NCI-H1694 treated with DMSO at 0.1 percent for 48 hours (cell line): ENCODE measurements at places on chromosomes 7 and 10.

DNA sequence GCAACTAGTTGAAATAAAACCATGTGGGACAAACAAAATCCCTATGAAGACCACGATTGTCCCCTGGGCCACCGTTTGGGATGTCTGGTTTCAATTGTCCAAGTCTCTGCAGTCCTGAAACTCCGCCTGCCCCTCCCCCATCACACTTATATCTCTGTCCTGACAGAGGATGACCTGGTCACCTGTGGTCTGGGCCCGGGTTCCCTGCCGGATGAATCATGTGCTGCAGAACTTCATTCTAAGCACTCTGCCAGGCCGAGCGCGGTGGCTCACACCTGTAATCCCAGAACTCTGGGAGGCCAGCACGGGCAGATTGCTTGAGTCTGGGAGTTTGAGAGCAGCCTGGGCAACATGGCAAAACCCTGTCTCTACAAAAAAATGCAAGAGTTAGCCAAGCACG lies 91.1 kb downstream of the COL13A1 start:
- DNase-seq: no peak

DNA sequence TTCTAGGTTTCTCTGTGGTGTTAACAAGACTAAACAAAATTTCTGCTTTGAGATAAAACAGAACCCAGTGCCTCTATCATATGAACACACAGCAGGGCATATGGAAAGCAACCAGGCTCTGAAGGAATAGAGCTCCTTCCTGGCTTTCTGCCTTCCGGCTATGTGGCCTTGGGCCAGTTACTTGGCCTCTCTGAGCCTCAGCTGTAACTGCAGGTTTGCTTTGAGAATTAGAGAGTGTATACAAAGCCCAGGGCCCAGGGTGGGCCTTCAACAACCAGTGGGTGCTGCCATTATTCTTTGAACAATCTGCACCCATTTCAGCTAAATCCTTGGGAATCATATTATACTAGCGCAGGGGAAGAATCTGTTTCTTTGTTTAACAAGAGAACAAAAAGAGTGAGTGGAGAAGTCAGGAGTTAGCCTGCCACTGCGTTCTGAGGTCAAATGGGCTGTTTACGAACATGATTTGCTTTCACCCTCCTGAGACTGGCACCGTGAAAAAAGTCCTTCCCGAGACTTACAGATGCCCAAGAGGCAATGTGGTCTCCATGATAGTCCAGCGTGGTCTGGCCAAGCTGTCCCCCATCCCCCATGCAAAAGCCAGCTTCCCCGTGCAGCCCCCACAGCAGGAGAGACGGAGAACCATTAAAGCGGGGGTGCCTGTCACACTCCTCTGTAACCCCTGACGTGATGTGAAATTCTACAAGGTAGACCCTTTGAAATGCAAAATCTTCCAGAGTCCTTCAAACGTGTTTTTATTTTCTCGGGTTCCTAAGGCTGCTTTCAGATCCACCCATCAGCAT lies 4.9 kb downstream of the FAM53B start:
- no peak for DNase-seq

GRCh38 chr10:69513617-69514016 lies 59.6 kb downstream of the NEUROG3 start:
- DNase-seq: no peak

DNA sequence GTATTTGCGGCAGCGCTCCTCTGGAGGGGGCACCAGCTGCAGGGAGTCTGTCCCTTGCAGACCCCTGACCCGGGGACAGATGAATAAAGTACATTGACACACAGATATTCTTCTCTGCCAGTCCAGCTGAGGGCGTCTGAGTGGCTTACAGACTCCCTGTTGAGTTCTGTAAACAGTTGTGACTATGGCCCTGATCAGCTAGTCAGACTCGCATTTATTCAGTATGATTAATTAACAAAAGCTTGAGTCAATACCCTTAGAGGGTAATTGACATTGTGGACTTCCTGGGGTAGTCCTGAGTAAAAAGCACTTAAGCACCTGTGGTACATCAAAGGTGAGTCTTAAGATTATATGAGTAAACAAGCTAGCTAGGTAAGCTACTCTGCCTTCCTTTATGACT lies 21.0 kb downstream of the ANKRD30A start:
- no peak for DNase-seq

DNA sequence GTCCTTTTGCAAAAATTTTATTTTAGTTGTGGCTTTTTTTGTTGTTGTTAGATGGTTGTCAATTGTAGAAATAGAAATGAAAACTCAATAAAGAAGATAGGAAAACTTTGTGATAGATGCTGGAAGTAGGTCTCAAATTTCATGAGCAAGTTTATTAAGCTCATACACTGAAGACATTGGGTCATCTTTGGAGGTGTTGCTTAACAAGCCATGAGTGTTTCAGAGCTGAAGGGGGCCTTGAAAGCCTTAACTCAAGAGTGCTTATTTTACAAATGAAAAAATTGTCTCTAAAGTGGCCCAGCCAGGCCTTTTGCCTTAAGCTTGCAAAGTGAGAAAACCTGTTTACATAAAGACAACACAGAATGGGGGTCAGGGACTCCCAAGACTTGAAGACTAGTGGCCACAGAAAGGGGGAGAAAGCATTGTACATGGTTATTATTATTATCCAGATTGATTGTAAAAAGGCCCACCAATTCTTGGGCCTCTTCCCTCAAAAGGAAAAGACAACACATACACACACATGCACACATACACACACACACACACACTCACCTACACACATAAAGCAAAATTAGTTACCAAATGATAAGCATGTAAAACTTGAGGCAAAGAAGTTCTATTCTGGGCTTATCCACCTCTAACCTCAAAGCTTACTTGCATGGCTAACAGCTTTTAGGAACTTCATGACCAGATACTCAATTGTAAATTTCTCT lies 49.7 kb upstream of the GLCCI1 start:
- DNase-seq: no peak

- DNase-seq: no peak
These were observed 151.8 kb downstream of the SFMBT2 start for GRCh38 chr10:7258948-7259523.

GRCh38 chr7:30166841-30167235 lies 32.1 kb downstream of the MTURN start:
- DNase-seq: no peak

DNA sequence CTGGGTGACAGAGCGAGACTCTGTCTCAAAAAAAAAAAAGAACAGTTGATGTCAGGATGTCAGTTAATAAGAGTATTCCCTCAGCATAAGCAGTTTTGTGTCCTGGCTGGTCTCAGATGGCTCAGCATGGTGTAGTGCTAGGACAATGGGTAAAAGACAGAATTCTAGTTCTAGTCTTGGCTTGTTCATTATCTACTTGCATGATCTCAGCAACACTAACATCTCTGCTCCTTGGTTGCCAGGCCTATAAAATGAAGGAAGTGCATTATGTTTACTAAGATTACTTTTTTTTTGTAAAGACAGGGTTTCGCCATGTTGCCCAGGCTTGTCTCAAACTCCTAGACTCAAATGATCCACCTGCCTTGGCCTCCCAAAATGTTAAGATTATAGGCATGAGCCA lies 84.3 kb upstream of the SP8 start:
- no peak for DNase-seq

DNA sequence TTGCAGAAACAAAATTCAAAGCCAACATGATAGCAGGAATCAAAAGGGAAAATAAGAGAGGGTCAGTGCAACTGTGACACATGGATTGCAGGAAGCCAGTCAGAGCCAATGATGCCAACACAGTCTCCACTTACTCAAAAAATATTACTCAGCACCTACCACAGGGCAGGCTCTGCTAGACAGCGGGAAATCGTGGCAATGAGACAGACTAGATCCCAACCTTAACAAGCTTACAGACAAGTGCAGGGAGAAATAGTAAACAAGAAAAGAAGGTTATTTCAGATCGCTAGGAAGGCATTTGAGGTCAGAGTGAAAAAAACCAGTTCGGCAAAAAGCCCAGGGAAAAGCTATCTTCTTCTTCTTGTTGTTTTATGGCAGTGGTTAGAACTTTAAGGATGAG lies 45.2 kb upstream of the NPFFR1 start:
- no peak for DNase-seq

DNA sequence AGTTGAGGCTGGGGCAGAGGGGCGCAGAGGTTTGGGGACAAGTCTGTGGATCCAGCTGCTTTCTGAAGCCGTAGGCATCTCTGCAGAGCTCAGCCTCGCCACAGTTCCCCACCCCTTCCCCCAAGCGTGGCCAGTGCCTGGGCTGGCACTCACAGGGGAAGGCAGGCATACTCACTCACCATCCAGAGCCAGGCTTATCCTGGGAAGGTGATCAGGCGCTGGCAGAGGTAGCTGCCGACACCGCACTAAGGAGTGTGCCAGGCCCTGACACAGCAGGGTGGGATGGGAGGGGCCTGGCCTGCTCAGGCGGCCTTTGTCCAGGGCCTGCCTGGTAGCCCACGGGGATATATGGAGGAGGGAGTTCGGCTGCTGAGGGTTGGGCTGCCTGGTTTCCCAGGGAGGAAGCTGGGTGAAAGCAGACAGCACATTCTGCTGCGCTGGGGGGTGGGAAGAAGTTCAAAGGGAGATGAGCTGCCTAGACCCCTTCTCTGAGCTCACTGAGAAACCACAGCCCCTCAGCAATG lies 15.9 kb downstream of the VSIR start:
- DNase-seq: no peak

- no peak for DNase-seq
These were observed 764.8 kb upstream of the ZNF722 start for GRCh38 chr7:63233881-63234280.

DNA sequence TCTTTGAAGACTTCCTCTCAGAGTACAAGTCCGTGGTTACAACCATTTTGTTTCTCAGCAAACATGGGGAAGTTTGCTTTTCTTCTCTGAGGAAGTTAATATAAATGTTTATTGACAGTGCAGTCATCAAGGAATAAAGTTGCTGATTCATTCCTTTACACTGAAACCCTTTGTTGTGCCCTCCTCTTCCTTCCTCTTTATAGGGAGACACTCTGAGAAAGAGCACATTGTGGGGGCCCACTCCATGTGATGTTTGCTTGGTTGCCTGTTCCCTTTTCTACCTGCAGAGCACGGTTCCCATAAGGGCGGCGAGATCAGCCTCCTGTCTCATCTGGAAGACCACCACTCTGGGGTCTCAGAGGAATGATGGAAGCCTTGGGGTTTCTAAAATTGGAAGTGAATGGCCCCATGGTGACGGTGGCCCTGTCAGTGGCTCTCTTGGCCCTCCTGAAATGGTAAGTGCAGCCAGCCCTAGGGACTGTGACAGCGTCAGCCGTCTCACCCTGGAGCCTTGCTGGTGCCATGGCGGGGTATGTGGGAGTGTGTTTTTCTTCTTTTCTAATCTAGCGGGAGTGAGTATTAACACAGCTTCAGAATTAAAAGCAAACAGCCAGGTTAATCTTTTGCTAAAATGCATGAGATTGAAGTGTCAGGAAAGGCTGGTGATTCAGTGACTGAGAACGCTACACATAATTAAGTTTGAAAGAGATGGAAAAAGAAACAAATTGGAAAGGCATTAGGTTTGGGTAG lies at the start of gene TBXAS1:
Gene TBXAS1, plus strand, starts transcription at position 240 of the 750 bp plus-strand sequence. Its CDS starts 127 bp downstream, at position 367.
- DNase-seq: no peak

DNA sequence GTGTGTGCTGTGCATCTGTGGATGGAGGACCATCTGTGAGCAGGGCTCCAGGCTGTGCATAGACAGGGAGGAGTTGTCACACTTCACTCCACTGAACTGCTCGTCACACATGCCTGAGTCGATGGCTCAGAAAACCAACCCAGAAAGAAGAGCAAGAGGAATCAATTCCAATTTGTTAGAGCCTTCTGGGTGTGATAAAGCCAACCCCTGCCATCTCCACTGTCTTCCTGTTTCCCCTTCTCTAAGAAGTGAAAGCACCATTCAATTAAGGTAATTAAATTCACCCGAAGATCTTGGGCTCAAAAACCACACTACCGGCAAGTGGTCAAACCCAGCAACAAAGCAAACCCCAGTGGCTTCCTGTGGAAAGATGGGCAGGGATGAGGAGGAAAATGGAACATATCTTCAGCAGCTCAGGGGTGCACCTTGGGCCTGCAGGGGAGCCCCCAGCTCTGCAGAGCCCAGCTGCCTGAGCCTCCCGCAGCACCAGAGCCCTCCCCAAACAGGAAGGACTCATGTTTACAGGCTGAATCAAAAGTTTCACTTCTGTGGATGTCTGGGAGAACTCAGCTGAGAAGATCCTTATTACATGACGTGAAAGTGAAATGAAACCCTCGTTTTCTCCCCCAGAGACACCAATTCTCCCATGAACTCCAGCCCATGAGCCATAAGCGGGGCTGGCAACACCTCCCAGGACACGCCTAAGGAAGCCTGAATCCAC lies 10.9 kb downstream of the C10orf71 start:
- no peak for DNase-seq

- no peak for DNase-seq
These were observed 48.7 kb downstream of the NAMPT start for GRCh38 chr7:106236065-106236464.

GRCh38 chr10:45592432-45592831 lies 80.1 kb downstream of the ZFAND4 start:
- DNase-seq: no peak

DNA sequence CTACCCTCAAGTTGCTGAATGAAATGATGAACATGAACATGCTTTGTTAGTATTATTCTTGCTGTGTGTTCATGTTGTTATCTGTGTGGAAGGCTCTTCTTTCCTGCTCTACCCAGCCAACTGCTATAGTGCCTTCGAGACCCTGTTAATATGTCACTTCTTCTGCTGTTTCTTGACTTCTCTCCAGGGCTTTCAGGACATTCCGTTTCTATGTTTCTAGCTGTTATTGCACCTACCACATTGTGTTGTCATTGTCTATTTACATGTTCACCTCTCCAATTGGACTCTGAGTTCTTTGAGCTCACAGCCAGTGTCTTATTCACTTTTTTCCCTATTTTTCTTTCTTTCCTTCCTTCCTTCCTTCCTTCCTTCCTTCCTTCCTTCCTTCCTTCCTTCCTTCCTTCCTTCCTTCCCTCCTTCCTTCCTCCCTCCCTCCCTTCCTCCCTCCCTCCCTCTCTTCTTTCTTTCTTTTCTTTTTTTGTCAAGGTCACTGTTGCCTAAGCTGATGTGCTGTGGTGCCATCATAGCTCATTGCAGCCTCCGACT lies 40.4 kb downstream of the BAMBI start:
- no peak for DNase-seq

GRCh38 chr7:1666823-1667565 lies 3.1 kb upstream of the ELFN1 start:
- no peak for DNase-seq

DNA sequence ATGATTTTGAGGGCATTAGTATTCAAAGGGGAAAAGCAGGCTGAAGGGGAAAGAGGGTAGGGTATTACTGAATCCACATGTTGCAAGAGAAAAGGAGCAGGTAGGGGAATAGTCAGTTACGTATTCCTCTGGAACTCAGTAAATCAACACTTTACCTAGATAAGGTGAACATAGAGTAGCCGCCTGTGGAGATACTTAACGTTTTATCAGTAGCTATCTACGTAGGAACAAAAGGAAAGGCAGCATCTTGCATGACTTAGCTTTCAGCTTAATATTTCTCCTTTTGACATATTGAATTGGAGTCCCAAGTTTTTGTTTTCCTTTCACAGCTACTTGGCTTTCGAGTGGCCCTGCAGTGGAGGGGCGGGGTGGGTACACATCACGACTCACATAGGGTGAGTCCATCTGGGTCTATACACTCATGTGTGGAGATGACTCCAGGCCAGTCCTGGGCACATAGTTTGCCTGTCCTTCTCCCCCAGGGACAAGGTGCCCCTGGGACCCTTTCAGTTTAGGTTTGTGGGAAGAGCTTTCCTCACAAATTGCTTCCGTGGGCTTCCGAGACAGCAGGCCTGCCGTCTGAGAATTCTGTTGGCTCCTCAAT lies 48.1 kb downstream of the CCNY start:
- DNase-seq: no peak
